ENCODE measurements at places on chromosomes 2 and 18.

- DNase-seq, result no peak
Measured at GRCh38 chr2:56240210-56240609, 56.4 kb downstream of the CCDC85A start.

DNA sequence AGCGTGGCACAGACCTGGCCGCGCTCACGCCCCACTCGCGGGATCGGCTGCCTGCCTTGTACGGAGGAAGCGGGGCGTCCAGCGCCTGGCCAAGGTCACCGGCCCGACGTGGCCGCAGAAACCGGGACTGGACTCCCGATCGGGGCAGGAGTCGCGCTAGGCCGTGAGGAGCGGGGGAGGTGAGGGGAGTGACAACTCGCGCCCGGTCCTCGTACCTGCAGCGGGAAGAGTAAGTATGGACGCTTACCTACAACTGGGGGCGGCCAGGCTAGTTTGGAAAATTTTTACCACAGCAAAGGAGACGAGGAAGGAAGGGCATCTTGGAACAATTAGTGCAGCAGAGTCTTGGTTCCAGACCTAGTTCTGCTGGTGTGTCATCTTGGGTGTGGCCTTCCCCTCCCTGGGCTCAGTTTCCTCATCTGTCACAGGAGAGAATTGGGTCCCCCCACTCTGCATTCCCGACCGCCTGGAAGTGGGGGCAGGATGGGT is 693 bp downstream of the UBE2F start:
- DNase-seq, result no peak

GRCh38 chr2:126699018-126699417 is 43.1 kb downstream of the GYPC start:
- DNase-seq, result no peak

GRCh38 chr18:61085036-61085435 is 248.2 kb upstream of the CDH20 start:
- no peak for DNase-seq

- no peak for DNase-seq
Measured at GRCh38 chr2:59654710-59655109, 898.7 kb downstream of the BCL11A start.

DNA sequence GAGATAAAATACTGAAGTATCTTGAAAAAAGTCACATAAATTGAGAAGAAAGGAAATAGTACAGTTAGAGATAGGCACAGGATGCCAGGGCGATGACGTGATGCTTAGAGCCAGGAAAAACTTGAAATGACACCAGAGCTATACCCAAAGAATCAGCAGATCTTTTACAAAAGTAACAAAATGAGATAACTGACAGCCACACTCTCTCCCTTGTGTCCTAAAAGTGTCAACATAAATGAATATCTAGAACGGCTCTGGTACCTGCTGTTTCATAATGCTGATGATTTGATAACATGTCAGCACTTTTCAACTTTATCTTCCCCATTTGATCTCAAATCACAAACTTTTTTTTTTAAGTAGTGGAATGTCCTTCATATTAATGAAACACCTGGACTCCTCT is 45.6 kb upstream of the ZC3H15 start:
- DNase-seq, result no peak

DNA sequence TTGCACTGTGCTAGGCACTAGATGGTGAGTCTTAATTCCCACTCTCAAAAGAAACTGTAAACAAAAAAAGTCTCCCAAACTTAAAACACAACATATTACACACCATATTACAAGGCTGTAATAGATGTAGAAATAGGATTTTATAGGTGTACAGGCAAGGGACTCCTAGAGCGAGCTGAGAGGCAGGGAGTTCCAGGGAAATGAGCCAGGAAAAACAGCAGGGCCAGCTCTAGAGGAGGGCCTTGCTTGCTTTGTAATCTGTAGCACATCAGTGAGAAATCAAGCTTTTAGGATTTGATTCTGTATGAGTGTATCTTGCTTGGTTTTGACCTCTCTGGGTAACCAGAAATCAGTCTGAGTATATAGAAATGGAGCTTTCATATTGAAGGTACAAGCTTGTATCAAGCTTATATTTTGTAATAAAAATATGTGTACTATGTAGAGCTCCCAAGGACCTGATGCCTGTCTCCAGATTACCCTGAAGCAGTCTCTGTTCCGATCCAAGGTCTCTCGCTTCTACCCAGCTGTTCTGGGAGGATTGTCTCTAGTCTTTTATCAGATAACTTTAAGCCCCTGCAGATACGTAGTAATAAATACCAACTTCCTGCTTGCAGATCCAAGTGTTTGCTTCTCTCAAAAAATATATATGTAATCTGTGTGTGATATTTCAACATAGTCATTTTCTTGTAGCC is 73.0 kb downstream of the MYO1B start:
- no peak for DNase-seq

DNA sequence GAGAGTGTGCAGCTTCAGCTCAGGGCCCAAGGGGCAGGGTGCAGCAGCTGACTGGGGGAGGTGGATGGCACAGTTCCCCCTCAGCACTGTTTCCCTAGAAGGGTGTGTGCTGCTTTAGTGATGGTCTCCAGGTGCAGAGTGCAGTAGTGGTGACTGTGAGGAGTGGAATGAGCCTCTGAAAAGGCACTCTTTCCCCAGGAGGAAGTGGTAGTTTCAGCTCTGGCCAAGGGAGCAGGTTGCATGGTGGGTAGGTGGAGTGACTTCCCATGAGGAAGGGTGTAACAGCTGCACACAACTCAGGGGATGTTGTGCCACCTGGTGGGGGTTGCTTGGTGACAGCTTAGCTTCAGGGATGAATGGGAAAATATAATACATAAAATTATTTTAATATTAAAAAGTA is 251.5 kb upstream of the NXPH2 start:
- no peak for DNase-seq

GRCh38 chr18:5628512-5629255 is 84.9 kb upstream of the EPB41L3 start:
- DNase-seq, result no peak

GRCh38 chr2:188519136-188519535 is 227.5 kb downstream of the GULP1 start:
- DNase-seq, result no peak

- no peak for DNase-seq
Measured at GRCh38 chr2:3176869-3177255, 200.8 kb downstream of the EIPR1 start.

GRCh38 chr2:166900700-166901099 is 12.4 kb downstream of the XIRP2 start:
- DNase-seq, result no peak

DNA sequence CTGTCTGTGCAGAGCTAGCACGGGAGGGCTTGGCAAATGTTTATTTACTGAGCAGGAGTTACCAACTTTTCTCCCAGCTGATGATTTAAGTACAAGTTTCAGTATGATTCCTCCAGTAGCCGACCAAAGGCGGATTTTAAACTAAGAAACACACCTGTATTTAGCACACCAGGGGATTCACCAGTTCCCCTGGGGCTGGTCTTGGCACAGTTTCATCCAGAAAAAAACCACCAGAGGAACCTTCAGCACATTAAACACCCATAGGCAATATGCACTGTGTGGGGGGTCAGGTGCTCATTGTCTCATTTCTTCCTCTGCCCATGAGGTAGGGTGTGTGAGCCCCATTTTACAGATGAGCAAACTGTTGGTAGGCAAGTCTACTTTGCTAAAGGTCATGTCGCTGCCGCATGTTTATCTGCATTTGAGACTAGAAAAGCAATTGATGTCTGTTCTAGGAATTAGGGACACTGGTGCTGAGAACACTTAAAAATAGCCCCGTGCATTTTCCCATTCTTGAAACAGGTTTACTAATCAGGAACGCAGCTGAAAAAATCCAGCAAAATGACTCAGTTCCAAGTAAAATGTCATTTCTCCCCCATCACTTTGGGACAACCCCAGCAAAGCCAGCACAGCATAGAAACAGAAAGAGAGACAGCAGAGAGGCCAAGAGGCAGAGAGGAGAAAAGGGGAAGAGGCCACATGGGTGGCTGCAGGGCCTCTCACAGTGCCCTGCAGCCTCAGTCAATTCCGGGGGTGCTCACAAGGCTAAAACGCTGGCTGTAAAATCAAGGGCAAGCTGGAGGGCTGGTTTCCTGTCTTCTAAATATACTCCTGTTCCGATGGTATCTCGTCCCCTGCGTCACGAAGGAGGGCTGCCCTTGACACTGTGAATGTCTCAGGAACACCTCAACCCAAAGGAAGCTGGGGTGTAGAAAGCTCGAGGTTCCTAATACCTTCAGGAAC is 166.8 kb upstream of the ID2 start:
- no peak for DNase-seq

DNA sequence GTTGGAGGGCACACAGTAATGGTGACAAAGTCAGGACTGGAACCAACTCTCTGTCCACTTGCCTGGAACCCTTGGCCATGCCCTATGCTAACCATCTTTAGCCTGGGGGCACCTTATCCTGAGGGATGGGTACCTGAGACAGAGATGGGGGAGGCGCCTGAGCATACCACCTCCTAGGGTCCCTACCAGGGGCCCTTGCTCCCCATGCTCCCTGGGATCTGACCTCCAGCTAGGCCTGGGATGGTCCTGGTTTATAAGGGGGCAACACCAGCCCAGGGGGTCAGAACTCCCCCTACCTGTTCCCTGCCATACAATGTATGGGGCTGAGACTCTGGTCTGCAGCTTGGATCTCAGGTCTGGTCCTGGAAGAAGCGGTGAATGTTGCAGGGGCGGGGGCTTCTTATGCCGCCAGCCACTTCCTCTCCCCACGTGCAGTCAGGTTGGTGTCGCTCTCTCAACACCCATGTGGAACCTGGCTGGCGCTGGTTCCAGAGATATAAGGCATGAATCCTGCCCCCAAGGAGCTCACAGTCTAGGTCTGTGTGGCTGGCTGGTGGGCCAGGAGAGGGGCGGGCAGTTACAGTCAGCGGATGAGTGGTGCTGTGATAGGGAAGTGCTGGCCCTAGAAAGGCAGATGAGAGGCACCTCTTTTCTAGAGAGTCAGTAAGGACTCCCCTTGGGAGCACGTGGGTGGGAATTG is 3.8 kb upstream of the TOGARAM2 start:
- DNase-seq, result no peak

- DNase-seq, result no peak
Measured at GRCh38 chr2:36545871-36546416, 52.0 kb downstream of the FEZ2 start.

DNA sequence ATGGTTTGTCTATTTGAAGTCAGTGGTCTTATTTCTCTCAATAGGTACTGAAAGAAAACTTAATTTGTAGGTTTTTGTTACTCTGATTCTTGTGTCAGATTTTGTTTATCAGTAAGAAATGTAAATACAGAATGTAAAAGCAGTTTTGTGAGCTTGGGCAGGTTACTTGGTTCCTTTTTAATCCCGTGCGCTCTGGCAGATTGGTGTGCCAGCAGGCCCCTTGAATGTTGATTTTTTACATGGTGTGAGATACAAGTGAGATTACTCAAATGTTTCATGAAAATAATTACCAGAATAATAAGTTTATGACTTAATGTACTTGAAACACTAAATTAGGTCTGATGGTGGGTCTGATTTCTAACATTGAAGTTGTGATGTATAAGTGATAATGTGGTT is 13.4 kb downstream of the HNRNPA3 start:
- DNase-seq, result no peak

DNA sequence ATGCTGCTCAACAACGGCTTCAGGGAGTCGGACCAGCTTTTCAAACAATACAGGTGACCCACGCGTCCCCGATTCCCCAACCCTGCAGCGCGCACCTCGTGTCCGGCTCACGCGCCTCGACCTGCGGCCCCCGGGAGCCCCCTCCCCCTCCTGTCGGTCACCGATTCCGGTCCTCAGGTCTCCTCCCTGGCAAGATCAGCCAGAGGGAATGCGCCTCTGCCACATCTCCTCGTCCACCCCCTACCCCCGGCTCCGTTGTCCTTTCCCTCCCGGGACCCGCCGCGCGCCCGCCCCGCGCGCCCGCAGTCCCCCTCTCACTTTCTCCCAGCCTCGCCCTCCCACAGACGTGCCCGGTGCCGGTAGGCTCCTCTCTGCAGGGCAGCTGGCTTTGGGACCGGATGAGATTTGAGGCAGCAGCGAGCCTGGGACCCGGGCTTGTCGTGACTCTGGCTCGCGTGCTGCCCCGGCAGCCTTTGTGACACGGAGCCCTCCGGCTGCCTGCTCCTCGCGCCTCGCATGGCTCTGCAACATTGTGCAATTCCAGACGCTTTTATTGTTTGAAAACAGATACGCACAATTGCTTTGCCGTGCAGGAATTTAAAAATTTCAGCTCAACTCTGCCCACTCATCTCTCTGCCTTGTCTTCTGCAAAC is 558 bp downstream of the TTC39C start:
- no peak for DNase-seq

DNA sequence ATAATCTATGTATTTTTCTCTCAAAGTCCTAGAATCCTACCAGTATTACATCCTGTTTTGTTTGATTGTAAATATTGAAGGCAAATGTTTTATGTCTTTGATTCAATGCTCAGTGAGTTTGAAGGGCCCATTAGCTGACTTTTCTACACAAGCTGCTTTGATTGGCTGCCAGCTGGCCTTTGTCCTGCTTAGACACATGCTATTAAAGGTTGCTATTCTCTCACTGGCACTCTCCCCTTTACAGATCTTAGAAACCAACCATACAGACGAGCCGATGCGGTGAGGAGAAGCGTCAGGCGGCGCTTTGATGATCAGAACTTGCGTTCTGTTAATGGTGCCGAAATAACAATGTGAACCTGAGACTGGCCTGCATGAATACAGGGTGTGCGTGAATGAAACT is 69.7 kb downstream of the PRPF40A start:
- no peak for DNase-seq

GRCh38 chr18:69684789-69685188 is 262.9 kb downstream of the CD226 start:
- DNase-seq, result no peak

GRCh38 chr2:190698895-190699294 is 50.0 kb downstream of the NAB1 start:
- DNase-seq, result no peak

DNA sequence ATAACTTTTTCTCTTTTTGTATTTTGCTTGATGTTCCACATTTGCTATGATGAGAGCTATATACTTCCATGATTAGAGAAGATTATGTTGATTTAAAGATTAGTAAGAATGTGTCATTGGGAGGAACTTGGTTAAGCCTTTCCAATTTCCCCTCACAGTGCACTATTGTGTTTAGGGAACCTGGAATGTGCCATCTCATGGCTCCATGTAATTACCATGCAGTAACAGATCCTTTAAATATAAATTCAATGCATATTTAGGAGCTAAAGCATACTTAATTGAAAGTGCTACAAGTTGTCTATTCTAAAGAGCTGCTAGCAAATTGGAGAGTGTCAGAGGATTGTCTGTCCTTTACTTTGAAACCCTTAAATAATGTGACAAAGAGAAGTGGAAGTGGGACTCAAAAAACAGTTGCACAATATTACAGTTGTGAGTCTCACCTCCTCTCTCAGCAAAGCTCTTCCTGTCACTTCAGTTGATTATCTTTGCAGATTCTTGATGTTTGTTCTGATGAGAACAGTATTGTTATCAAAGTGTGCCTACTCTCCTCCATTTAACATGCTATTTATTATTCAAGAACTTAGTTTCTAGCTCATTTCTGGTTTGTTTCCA is 1162.7 kb upstream of the ZEB2 start:
- DNase-seq, result no peak

DNA sequence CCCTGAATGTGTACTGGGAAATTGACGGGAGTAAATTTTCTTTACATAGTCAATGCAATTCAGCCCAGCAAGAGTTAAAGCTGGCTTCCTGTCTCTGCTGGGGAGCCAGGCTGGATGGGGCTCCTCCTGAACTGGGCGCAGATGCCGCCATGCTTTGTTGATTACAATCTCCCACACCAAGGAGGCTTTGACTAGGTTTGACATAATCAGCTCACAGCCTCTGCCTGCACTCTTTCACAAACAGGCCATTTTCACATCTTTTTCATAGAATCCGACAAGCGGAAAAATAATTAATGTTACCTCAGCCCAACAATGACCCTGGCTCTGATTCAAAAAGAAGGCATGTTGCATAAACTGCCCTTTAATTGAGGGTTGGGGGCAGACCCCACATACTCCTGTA is 54.3 kb downstream of the FOXI3 start:
- DNase-seq, result no peak

- no peak for DNase-seq
Measured at GRCh38 chr2:17101091-17101490, 417.1 kb downstream of the RAD51AP2 start.
